ENCODE measurements at places on chromosomes 3 and 15. TPM values are rescaled to one million over a fixed set of nuclear protein-coding genes. Genes with fewer than 3 reads are reported as not detected.

GRCh38 chr3:135090020-135090717 is 295.1 kb downstream of the EPHB1 start:
- no peaks in the 10 kb centered on the region for H3K36me3 ChIP-seq
- no peak for DNase-seq
- no peak overlapping the region for H3K4me3 ChIP-seq
- no peaks in the 10 kb centered on the region for H3K27me3 ChIP-seq
- no peaks in the 10 kb centered on the region for H3K4me1 ChIP-seq
- H3K27ac ChIP-seq: no peak overlapping the region

DNA sequence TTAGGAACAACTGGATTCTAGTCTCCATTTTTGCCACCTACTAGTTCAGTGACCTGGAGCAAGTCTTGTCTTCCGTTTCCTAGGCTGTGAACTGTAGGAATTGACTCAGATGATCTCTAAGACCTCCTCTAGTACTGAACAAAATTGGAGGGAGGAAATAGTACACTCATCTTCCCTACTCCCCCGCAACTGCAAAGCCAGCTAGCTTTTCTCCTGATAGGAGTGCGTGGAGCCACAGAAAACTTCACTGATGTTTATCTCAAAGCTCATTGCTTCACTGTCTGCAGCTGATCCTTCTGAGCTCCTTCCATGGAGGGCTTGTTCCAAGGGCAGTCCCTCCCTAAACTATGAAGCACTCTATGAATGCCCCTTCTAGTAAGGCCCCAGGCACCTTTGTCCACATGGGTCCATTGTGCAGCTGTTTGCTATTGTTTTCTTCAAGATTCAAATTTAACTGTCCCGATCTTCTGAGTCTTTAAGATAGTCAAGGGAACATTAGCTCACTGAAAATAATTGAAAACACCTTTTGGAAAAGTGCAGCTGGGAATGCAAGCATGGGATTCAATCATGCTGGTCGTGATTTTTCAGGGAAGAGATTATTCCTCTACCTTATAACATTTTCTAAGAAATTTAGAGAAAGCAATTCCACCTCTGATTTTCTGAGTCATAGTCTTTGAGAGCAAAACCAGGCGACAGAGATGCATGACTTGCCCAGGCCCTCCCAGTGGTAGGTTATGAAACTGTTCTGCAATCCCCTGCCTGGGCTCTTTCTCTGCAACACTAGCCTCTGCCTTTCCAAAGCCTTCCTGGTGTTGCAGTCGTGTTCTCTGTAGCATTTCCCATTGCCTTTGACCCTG is 24.3 kb downstream of the FILIP1L start:
- H3K4me1 ChIP-seq: peaks cover 49% of the 10 kb centered on the region
- peak overlapping the region; percentile 60 for H3K27ac ChIP-seq
- peak overlapping the region; percentile 0 for H3K4me3 ChIP-seq
- peaks cover 3% of the 10 kb centered on the region for H3K27me3 ChIP-seq

DNA sequence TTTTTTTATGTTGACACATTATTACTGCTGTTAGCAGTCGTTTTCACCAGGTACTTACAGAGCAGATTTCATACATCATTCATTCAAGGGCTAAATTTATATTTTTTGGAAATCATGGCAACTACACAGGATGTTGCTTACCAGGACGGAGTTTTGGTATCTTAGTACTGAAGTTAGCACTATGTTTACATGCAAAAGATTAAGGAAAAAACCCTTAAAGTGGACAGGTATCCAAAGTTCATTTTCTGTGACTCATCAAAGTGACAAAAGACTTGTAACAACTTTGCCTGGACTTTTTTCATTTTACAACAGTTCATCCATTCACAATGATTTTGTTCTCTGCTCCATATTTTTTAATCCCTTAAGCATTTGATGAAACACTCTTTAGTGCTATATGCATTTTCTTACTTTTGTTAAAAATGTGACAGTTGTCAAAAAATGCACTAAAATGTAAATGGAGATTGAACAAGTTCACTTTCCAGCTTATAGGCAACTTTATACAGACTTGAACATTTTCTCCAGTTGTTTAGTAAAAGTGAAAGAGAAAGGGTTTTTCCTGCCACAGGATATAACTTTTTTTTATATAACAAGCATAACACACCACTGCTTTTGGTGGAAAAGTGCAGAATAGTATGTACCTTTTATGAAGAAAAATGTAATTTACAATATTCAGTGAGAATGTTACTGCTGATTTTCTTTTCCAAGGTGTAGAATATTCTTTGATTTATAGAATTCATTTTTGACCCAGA is 104.1 kb downstream of the STT3B start:
- DNase-seq: no peak
- peak overlapping the region; percentile 34 for H3K4me3 ChIP-seq
- peak overlapping the region; percentile 89 for H3K27ac ChIP-seq
- H3K36me3 ChIP-seq: peaks cover 38% of the 10 kb centered on the region
- H3K27me3 ChIP-seq: no peaks in the 10 kb centered on the region

DNA sequence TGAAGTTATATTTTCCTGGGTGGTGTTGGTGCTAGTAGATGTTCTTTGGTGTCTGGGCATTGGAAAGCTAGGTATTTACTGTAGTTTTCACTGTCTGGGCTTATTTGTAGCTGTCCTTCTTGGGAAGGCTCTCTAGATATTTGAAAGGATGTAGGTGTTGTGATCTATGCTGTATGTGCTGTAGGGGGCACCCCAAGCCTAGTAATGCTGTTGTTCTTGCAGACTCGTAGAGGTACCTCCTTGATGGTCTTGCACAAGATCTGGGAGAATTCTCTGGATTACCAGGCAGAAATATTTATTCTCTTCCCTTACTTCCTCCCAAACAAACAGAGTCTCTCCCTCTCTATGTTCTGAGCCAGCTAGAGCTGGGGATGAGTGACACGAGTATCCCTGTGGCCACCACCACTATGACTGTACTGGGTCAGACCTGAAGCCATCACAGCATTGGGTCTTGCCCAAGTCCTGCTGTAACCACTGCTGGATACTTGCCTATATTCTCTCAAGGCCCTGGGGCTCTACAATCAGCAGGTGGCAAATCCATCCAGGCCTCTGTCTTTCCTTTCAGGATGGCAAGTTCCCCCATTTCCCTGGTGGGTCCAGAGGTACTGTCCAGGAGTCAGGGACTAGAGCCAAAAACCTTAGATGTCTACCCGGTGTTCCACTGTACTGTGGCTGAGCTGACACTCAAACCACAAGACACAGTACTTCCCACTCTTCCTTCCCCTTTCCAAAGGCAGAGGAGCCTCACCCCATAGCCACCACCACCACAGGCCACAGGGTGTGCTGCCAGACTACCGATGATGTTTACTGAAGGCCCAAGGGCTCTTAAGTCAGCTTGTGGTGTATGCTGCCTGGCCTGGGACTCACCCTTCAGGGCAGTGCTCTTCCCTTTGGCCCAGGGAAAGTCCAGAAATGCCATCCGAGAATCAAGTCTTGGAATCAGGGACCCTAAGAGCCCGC is 195.2 kb upstream of the DPPA4 start:
- H3K4me1 ChIP-seq: no peaks in the 10 kb centered on the region
- no peaks in the 10 kb centered on the region for H3K27me3 ChIP-seq
- no peaks in the 10 kb centered on the region for H3K36me3 ChIP-seq
- H3K4me3 ChIP-seq: no peak overlapping the region
- no peak overlapping the region for H3K27ac ChIP-seq

GRCh38 chr3:4043867-4044575 is 244.8 kb downstream of the LRRN1 start:
- no peak for DNase-seq
- H3K27ac ChIP-seq: no peak overlapping the region
- H3K27me3 ChIP-seq: no peaks in the 10 kb centered on the region
- H3K4me1 ChIP-seq: no peaks in the 10 kb centered on the region
- no peaks in the 10 kb centered on the region for H3K36me3 ChIP-seq

- peak overlapping the region; percentile 59 for H3K27ac ChIP-seq
- H3K4me1 ChIP-seq: peaks cover 14% of the 10 kb centered on the region
- H3K4me3 ChIP-seq: peak overlapping the region; percentile 95
- DNase-seq: no peak
- H3K27me3 ChIP-seq: peaks cover 4% of the 10 kb centered on the region
Observed at GRCh38 chr3:149752788-149753136, 473 bp upstream of the COMMD2 start.

DNA sequence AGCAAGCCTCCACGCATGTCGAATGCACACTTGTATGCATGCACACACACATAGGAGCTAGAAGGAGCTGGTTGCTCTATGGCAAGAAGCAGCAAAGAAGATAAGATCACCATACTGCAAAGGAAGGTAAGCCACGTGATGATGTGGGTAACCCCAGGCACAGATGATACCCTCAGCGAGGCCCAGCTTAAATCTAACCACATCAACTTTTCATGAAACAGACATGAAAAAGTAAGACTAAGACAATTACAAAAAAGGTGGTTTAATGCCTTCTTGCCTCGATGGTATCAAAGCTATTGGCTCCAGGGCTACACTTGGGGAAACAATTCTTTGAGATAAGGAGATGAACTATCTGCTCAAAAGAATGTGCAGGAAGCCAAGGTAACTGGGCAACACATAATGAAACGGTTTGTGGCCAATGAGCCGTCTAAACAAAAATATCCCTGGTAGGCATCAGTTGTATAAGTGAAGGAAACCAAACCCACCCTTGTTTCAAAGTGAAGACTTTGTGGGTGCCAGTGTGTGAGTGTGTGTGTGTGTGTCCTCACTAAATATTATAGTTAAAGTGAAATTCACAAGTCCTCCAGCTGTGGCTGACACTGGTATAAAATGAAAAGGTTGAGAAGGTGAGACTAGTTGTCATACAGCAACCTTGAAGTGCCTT is 365.7 kb upstream of the ICE2 start:
- peak overlapping the region; percentile 60 for H3K27ac ChIP-seq
- peaks cover 18% of the 10 kb centered on the region for H3K27me3 ChIP-seq
- DNase-seq: peak; percentile 68
- no peaks in the 10 kb centered on the region for H3K36me3 ChIP-seq

- H3K27me3 ChIP-seq: no peaks in the 10 kb centered on the region
- H3K4me3 ChIP-seq: no peak overlapping the region
- no peaks in the 10 kb centered on the region for H3K36me3 ChIP-seq
- H3K27ac ChIP-seq: no peak overlapping the region
Observed at GRCh38 chr15:98282656-98283332, 322.3 kb downstream of the ARRDC4 start.

GRCh38 chr15:96243701-96244100 is 86.8 kb upstream of the NR2F2 start:
- no peaks in the 10 kb centered on the region for H3K36me3 ChIP-seq
- no peak for DNase-seq
- no peak overlapping the region for H3K4me3 ChIP-seq
- H3K27ac ChIP-seq: no peak overlapping the region
- no peaks in the 10 kb centered on the region for H3K27me3 ChIP-seq

DNA sequence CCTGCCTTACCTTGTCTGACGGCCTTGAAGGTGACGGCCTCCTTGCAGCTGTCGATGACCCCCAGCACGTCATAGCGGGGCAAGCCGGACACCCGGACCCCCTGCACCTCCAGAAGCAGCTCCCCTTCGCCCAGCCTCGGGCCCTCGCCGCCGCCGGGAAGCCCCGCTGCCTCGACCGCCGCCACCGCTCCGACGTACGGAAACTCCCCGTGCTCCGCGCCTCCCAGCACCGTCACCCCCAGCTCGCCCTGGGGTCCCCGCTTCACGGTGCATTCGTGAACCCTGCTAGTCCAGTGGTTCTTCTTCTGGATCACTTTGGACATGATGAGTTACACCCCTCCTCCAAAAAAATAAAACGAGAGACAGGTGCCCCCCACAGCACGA is 740 bp downstream of the MAGI1 start:
- peaks cover 2% of the 10 kb centered on the region for H3K36me3 ChIP-seq
- no peak for DNase-seq
- H3K27me3 ChIP-seq: peaks cover 60% of the 10 kb centered on the region
- peak overlapping the region; percentile 75 for H3K27ac ChIP-seq
- peak overlapping the region; percentile 94 for H3K4me3 ChIP-seq

GRCh38 chr15:73700041-73700842 is 16.1 kb downstream of the CD276 start:
- peaks cover 3% of the 10 kb centered on the region for H3K36me3 ChIP-seq
- H3K4me1 ChIP-seq: peaks cover 36% of the 10 kb centered on the region
- H3K27me3 ChIP-seq: peaks cover 31% of the 10 kb centered on the region
- H3K4me3 ChIP-seq: no peak overlapping the region
- peak; percentile 66 for DNase-seq
- H3K27ac ChIP-seq: no peak overlapping the region

- H3K36me3 ChIP-seq: peaks cover 18% of the 10 kb centered on the region
- H3K27me3 ChIP-seq: peaks cover 11% of the 10 kb centered on the region
- H3K4me3 ChIP-seq: peak within 1 kb of the TSS; percentile 84
- H3K27ac ChIP-seq: peak within 1 kb of the TSS; percentile 82
Observed at GRCh38 chr15:48963524-48964113, at the start of gene SHC4. TSS of gene SHC4 (minus strand) at chr15:48963919. CDS start at chr15:48963015, 904 bp downstream.

GRCh38 chr3:197224034-197224444 is 74.4 kb downstream of the DLG1 start:
- no peaks in the 10 kb centered on the region for H3K27me3 ChIP-seq
- DNase-seq: no peak
- H3K36me3 ChIP-seq: no peaks in the 10 kb centered on the region
- peaks cover 28% of the 10 kb centered on the region for H3K4me1 ChIP-seq
- H3K4me3 ChIP-seq: no peak overlapping the region

- no peak overlapping the region for H3K27ac ChIP-seq
- H3K4me3 ChIP-seq: no peak overlapping the region
- DNase-seq: no peak
Observed at GRCh38 chr15:58038426-58039078, 27.0 kb downstream of the ALDH1A2 start.

- peaks cover 55% of the 10 kb centered on the region for H3K27me3 ChIP-seq
- H3K4me3 ChIP-seq: peak overlapping the region; percentile 20
- no peaks in the 10 kb centered on the region for H3K36me3 ChIP-seq
- H3K27ac ChIP-seq: no peak overlapping the region
- peaks cover 21% of the 10 kb centered on the region for H3K4me1 ChIP-seq
- no peak for DNase-seq
Observed at GRCh38 chr15:39578851-39579486, 1.9 kb upstream of the THBS1 start.

The MYZAP gene
- total RNA-seq: not detected

The OR5K2 gene
- total RNA-seq: not detected

Data from activated T-helper 1 cell treated with anti-CD3 and anti-CD28 coated beads, Interleukin-12 subunit alpha, Interleukin-12 subunit beta, Interleukin-2, Interleukin-4 antibody, amounts not matched to agents 30 ng/mL and 10 ng/mL and 1 ng/mL, durations not matched to agents 14 hours and 24 hours and 36 hours (primary cell).